ENCODE measurements at places on chromosomes 11 and 22. TPM values are rescaled to one million over a fixed set of nuclear protein-coding genes. Genes with fewer than 3 reads are reported as not detected.

Gene RASD2
- total RNA-seq = 0.56 TPM

Gene OR52E5
- not detected for total RNA-seq

Gene SLCO2B1
- not detected for total RNA-seq

Gene TREH
- not detected for total RNA-seq

Gene P2RX3
- not detected for total RNA-seq

Gene YAP1
- 19.3 TPM for total RNA-seq

Gene BRSK2
- total RNA-seq = 6.9 TPM

Gene TOMT
- total RNA-seq = not detected

Gene CYP2D6
- 2.7 TPM for total RNA-seq

Gene PISD
- total RNA-seq = 30.5 TPM

DNA sequence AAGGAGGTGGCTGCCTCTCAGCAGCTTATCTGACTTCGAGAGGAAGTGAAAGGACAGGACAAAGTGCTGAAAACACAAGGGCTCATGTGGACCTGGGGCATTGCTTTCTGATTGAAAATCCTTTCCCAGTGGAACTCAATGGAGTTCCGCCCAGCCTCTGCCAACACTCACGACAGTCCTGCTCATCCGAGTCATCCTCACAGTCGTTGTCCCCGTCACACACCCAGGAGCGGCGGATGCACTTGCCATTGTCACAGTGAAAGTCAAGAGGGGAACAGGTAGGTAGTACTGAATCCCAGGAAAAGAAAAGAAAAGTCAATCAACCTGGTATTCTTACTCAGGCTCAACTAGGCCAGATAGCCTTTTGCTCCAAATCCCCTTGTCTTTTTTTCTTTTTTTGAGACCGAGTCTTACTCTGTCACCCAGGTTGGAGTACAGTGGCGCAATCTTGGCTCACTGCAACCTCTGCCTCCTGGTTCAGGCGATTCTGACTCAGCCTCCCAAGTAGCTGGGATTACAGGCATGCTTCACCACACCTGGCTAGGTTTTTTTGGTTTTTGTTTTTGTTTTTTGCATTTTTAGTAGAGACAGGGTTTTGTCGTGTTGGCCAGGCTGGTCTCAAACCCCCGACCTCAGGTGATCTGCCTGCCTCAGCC is 18.1 kb downstream of the LRP4 start:
- no peak for DNase-seq

DNA sequence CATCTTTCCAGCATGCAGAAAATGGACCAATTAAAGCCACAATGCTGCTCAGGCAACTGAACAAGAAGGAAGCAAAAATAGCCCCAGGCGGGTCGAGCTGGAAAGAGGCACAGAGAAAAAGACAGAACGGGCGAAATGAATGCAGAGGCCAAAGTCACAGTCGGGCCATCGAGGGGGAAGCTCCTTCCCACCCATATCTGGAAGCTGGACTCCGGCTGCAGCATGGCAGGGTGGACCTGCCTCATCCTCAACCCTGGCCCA is 58.6 kb upstream of the PRDM11 start:
- no peak for DNase-seq

DNA sequence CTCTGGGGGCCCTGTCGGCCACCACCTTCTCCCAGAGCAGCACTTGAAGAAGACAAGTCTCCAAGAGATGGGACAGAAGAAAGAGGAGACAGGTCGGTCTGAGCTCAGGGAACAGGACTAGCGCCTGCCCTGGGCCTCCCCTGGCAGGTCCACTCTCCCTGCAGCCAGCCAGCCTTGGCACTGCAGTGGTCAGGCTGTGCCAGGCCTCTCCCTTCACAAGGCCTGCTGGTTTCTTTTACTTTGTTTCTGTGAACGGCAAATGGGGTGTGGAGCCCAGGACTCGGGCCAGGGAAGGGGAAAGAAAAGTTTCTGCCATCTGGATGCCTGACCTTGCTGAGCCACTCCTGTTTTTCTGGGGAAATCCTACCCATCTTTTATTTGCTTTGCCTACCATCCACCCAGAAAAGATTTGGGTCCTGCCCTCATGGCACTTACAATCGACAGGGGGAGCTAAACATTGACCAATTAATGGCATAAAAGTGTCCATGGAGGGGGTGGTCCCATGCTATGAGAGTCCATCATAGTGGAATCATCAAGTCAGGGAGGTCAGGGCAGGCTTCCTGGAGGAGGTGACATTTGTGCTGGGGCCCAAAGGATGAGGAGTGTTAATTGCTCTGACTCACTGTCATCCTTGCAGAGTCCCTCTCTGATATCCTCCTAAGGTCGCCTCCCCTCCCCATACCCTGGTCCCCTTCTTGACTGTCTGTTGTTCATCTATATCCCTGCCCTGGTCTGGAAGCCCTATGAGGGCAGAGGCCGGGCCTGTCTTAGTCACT is 65.2 kb downstream of the NFAM1 start:
- peak; percentile 71 for DNase-seq

- DNase-seq = peak; percentile 95
Observed at GRCh38 chr11:57499413-57499982, 16.0 kb downstream of the SLC43A1 start.

- no peak for DNase-seq
Observed at GRCh38 chr11:111633756-111634362, 31.6 kb downstream of the SIK2 start.

DNA sequence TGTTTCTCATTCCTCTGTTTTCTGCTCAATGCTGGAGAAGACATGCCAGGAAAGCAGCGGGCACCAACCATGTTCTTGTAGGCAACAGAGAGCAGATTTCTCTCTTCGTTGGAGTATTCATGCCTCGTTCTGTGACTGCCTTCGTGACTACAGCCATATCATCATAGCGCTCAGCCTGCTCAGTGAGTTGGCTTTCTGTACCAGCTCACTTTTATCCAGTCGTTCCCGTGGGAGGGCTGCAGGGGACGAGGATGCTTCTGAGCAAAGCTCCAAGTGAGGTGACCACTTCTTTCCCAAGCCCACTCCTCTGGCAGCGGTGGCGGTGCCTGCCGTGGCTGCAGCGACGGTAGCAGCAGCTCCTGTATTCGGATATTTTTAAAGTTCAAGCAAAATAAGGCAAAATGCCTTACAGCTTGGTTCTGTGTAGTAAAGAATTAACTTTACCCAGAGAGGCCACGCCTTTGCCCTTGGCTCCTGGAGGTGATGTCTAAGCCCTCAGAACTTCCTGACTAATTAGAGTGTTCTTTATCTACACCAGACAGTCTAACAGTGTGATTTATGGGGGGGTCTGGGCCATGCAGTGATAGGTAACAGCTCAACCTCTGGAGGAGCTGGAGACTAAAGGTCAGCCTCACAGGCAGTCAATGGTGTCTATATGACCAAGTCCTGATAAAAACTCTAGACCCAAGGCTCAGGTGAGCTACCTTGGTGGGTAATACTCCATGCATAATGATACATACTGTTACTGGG is 35.3 kb downstream of the LDHAL6A start:
- DNase-seq = no peak

GRCh38 chr11:17852246-17852645 is 117.7 kb downstream of the KCNC1 start:
- no peak for DNase-seq

- DNase-seq = no peak
Observed at GRCh38 chr11:67558084-67558772, 25.4 kb upstream of the GSTP1 start.

DNA sequence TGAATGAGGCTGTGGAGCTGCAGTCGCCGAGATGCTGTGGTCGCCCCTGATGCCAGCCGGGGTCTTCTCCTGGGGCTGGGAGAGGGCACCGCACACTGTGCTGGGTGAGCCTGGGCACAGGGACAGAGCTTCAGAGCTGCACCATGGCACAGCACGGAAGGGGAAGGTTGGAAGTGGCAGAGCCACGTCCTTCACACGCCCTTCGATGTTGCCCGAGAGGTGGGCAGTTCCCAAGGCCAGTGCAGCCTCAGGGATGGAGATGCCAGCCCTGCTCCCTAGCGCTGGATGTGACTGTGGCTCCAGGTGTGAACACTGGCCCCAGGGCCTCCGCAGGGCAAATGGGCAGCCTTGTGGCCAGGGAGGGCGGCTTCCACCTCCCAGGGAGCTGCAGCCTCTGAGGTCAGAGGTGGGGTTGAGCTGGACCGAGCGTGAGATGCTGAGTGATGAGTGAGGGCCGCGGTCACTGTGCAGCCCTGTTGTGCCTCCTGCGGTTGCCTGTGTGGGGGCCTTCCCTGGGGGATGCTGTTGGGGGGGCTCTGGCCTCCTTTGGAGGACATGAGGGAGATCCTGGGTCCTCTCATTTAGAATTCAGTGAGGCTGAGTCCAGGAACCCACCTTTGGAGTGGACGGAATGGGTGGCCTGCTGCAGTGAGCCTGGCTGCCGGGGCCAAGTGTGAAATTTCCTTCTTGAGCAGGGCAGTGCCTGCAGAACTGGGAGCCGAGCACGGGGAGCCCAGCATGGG is 1090.0 kb downstream of the BRD1 start:
- no peak for DNase-seq

GRCh38 chr11:117700551-117700950 is 96.5 kb downstream of the DSCAML1 start:
- DNase-seq = no peak

GRCh38 chr22:49755631-49756001 is 72.1 kb downstream of the BRD1 start:
- DNase-seq = no peak

DNA sequence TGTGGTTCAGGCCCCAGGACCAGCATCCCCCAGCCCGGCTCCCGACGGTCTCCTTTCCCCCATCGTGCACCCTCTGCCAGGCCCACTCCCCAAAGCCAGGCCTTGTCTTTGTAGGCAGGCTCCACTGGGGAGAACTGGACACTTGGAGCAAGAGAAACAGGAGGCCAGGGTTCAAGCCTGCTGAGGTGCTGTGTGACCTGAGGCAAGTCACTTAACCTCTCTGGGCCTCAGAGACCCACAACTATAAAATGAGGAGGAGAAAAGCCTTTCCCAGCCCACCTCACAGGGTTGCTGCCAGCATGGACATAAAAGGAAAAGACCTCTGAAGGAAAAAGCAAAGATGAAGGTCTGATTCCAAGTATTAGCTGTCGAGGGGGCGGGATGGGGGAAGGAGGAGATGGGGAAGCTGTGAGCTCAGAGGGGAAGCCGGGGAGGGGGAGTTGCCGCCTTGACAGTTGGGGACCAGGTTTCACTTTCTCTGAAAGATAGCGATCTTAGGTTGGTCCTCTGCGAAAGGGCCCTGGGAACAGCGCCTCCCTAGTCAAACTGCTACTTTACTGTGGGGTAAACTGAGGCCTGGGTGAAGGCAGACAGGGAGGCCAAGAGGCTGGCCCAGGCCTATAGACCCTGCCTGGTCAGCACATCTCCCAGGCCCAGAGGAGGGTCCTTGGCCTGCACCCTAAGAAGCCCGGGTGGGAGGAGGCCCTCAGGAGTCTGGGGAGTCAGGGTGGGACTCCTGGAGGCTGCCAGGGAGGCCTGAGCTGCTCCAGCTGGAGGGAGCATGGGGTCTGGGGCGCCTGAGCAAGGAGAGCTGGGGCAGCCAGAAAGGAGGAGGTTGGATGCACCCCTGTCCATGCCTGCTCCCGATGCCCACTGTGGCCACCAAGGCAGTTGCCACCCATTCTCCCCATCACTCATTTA is 991 bp upstream of the OSM start:
- no peak for DNase-seq

- peak; percentile 65 for DNase-seq
Observed at GRCh38 chr11:115706626-115707135, 202.5 kb upstream of the CADM1 start.

- no peak for DNase-seq
Observed at GRCh38 chr11:115112754-115113153, 391.5 kb downstream of the CADM1 start.

- no peak for DNase-seq
Observed at GRCh38 chr22:45783021-45783420, 111.4 kb downstream of the ATXN10 start.

DNA sequence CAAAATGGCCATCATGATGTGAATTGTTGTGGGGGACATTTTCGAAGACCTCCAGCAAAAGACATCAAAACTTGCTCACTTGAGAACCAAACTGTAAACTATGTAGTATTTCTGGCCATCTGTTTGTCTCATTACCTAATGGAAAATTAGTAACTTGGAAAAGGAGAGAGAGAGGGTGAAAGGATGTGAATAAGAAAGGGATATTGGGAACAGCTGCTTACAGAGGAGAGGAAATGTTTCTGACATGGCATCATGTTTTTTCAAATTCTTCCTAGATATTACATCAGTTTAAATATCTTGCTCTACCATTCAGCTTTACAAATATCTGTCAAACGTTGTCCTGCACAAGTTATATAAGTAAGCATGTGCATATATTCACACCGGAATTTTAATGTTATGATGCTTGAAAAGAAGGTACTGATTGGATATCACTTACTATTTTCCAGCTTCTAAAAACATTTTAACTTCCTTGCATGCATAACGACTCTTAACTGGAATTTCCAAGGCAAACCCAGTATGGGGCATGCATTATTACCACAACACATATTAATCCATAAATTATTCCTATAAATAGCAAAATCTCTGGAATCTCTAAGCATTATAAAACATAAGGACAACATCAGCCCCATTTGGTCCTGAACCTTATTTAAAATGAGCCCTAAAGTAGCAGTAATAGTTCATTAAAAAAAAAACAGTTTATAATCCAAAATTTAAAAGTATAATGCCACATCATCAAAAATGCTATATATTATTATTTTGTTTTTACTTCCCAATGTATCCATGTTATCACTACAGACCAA is 20.0 kb downstream of the GUCY1A2 start:
- no peak for DNase-seq

DNA sequence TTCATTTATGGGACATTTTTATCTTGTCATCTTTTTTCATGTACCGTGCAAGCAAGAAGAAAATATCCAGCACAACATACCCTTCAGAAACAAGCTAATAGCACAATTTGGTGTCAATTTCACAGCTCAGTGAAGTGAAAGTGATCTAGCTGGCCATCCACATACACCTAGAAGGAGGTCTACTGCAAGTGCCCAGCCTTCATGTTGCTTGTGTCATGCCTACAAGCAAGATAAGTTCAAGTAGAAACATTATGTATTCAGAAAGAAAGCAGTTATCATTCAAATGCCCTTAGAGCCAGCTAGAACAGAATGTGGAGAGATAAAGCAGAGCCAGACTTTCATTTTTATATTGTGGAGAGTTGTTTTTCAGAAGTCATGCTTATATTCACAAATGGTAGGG is 325.7 kb upstream of the PITPNB start:
- DNase-seq = no peak

- DNase-seq = peak; percentile 83
Observed at GRCh38 chr11:47768101-47768612, 1.0 kb upstream of the FNBP4 start.

- no peak for DNase-seq
Observed at GRCh38 chr22:19361501-19362103, 69.9 kb downstream of the HIRA start.

GRCh38 chr11:72864702-72865655 is 50.8 kb downstream of the ATG16L2 start:
- DNase-seq = peak; percentile 31

- DNase-seq = no peak
Observed at GRCh38 chr11:127804747-127805400, 782.5 kb downstream of the ETS1 start.

DNA sequence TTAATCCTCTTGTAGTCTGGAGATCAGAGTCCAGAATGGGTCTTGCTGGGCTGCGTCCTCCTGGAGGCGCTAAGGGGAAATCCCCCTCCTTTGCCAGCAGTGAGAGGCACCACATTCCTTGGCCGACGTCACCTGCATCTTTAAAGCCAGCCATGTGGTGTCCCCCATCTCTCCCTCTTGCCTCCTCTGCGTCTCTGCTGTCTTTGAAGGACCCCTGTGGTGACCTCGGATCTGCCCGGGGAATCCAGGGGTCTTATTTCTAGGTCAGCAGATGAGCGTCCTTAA is 27.2 kb upstream of the PARVB start:
- no peak for DNase-seq

Measured in MG63 (cell line).